ENCODE measurements at places on chromosomes 11 and 22. TPM values are rescaled to one million over a fixed set of nuclear protein-coding genes. Genes with fewer than 3 reads are reported as not detected.

GRCh38 chr11:82980292-82980691, 78.8 kb downstream of the DDIAS start:
- H3K4me3 ChIP-seq = no peak overlapping the region
- H3K27me3 ChIP-seq = no peaks in the 10 kb centered on the region
- no peak overlapping the region for H3K27ac ChIP-seq
- no peak for DNase-seq
- no peaks in the 10 kb centered on the region for H3K36me3 ChIP-seq

- H3K27ac ChIP-seq = no peak overlapping the region
- no peaks in the 10 kb centered on the region for H3K36me3 ChIP-seq
- no peak overlapping the region for H3K4me3 ChIP-seq
- H3K4me1 ChIP-seq = no peaks in the 10 kb centered on the region
- no peaks in the 10 kb centered on the region for H3K27me3 ChIP-seq
- no peak for DNase-seq
Measured at GRCh38 chr22:20656516-20656901, 117.4 kb upstream of the SERPIND1 start.

- H3K36me3 ChIP-seq = no peaks in the 10 kb centered on the region
- H3K27ac ChIP-seq = no peak overlapping the region
- H3K4me1 ChIP-seq = no peaks in the 10 kb centered on the region
- H3K27me3 ChIP-seq = no peaks in the 10 kb centered on the region
- no peak for DNase-seq
Measured at GRCh38 chr11:104091281-104092096, 55.0 kb downstream of the DDI1 start.

The OR5M3 gene
- total RNA-seq = not detected

The MRGPRF gene
- total RNA-seq = 5.9 TPM
